ENCODE measurements at places on chromosomes 7 and 10. TPM values are rescaled to one million over a fixed set of nuclear protein-coding genes. Genes with fewer than 3 reads are reported as not detected.

- H3K36me3 ChIP-seq, result no peaks in the 10 kb centered on the region
- no peaks in the 10 kb centered on the region for H3K4me1 ChIP-seq
- H3K27me3 ChIP-seq, result no peaks in the 10 kb centered on the region
- DNase-seq, result no peak
- H3K4me3 ChIP-seq, result no peak overlapping the region
Observed at GRCh38 chr10:110363572-110364411, 59.1 kb upstream of the SMNDC1 start.

DNA sequence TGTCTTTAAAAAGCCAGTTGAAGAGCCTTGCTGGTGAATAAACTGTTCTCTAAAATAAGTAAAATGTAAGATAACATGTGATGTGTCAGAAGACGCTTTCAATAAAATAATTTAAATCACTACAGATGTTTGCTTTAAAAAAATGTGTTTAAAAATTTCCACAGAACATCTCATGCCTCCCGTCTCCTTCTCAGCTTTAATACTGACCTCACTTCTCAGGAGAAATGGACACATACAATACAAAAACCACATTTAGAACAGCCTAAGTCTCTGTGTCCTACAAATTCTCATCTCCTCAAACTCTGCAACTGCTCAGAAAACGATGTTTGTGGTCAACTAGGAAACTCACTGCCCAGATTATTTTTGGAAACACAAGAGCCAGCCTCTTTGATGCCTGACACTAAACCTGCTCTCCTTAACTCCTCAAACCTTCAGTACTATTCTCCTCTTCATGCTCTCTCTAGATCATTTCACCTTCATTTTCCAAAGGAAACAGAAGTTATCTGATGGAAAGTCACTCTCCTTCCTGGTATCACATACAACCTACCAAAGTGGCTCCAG lies 120.3 kb downstream of the ZNF438 start:
- H3K27me3 ChIP-seq, result no peaks in the 10 kb centered on the region
- no peaks in the 10 kb centered on the region for H3K36me3 ChIP-seq
- H3K4me1 ChIP-seq, result no peaks in the 10 kb centered on the region
- H3K27ac ChIP-seq, result no peak overlapping the region
- H3K4me3 ChIP-seq, result no peak overlapping the region

DNA sequence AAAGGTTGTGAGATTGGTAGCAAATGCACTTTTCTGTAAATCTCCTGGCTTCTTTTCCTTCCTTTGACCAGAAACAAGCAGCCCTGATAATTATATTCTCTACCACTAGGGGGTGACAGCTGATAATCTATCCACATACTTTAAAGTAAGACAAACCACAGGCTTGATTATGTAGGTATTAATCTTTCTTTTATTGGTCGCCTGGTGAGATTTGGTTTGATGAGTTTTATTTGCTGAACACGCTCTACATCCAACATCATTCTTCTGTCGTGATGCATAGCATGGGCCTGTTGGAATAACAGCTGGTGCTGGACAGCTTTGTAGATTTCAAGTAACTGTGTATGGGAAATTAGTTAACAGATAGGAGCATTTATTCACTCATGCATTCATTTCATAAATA lies 63.5 kb downstream of the ZNF365 start:
- H3K27me3 ChIP-seq, result no peaks in the 10 kb centered on the region
- H3K27ac ChIP-seq, result no peak overlapping the region
- no peaks in the 10 kb centered on the region for H3K4me1 ChIP-seq
- DNase-seq, result no peak
- H3K36me3 ChIP-seq, result no peaks in the 10 kb centered on the region

- no peak for DNase-seq
- no peaks in the 10 kb centered on the region for H3K4me1 ChIP-seq
- no peak overlapping the region for H3K27ac ChIP-seq
- H3K36me3 ChIP-seq, result no peaks in the 10 kb centered on the region
- H3K4me3 ChIP-seq, result no peak overlapping the region
- no peaks in the 10 kb centered on the region for H3K27me3 ChIP-seq
Observed at GRCh38 chr7:64978497-64979203, 12.2 kb downstream of the ZNF117 start.

The PNLIPRP2 gene
- not detected for total RNA-seq

The MMRN2 gene
- total RNA-seq, result 44.6 TPM

DNA sequence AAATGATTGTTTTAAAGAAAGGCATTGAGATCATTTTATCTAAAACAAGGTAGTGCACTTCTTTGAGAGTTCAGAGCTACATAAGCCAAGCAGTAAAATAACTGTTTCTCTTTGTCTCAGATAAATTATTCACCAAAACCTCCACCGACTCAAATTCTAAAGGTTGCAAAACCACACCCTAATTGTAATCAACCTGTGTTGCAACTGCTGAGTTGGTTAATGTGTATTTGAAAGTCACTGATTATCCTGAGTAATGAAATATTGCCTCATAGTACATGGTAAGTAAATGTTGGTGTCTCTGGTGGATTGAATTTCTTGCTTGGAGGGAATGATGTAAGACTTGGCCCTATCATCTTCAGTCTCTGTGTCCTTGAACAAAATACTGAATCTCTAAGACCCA lies 35.9 kb upstream of the CYP2C9 start:
- no peaks in the 10 kb centered on the region for H3K4me1 ChIP-seq
- H3K4me3 ChIP-seq, result no peak overlapping the region
- H3K27ac ChIP-seq, result no peak overlapping the region
- H3K36me3 ChIP-seq, result no peaks in the 10 kb centered on the region
- H3K27me3 ChIP-seq, result no peaks in the 10 kb centered on the region
- DNase-seq, result no peak

DNA sequence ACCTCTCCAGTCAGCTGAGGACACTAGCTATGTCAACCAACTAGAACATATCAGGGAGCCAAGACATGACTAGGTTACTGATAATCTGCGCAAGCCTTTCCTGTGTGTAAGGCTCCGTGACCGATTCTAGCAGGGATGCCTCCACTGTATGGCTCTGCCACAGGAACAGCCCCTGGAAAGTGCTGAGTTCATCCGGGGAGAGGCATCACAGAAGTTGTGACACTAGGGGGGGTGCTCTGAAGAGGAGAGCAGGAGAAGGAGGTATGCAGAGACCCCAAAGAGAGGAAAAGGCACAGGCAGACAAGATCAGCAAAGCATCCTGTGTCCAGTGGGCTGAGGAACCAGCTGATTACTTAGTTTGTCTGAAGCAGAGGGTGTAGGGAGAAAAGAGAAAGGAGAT lies 13.5 kb downstream of the UPP1 start:
- no peak for DNase-seq
- no peaks in the 10 kb centered on the region for H3K36me3 ChIP-seq
- no peaks in the 10 kb centered on the region for H3K4me1 ChIP-seq
- H3K27me3 ChIP-seq, result no peaks in the 10 kb centered on the region
- H3K27ac ChIP-seq, result no peak overlapping the region

The ZNF503 gene
- total RNA-seq, result 115 TPM

The ANXA8L1 gene
- total RNA-seq, result 2.8 TPM

- H3K27ac ChIP-seq, result no peak overlapping the region
- DNase-seq, result no peak
- H3K27me3 ChIP-seq, result no peaks in the 10 kb centered on the region
- H3K36me3 ChIP-seq, result no peaks in the 10 kb centered on the region
- H3K4me1 ChIP-seq, result no peaks in the 10 kb centered on the region
Observed at GRCh38 chr10:100980311-100980710, 7.0 kb downstream of the MRPL43 start.
